ENCODE measurements at places on chromosomes 4 and X.
A peak's percentile ranks its signal among the peaks of the same experiment; 100 is the strongest.

DNA sequence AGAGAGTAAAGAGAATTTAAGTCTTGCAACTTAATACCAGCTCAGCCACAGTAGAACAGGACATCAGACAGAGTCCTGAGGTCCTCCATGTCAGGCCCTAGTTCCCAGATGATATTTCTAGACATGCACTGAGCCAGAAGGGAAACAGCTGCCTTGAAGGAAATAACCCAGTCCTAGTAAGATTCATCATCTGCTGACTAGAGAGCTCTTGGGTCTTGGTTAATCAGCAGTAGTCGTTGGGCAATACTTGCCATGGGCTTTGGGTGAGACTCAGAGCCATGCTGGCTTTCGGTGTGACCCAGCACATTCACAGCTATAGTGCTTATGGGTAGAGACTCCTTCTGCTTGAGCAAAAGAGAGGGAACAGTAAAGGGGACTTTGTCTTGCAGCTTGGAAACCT is 379.1 kb downstream of the AR start:
- DNase-seq = no peak

DNA sequence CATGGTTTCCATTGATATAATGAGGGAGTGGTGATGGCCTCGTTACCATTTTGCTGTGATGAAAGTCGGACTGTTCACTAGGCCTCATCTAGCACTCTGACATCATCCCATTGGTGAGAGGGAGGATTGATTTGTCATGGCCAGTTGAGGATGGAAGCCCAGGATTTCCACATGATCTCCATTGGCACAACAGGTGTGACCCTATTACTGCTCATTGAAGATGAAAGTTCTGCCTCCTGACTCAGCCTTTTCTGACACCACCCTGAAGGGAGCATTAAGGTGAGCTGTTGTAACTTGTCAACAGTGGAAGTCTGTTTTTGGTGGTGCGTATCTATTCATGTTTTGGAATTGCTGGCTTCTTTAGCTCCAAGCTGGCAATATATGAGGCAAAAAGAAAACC is 144.2 kb downstream of the PABPC4L start:
- DNase-seq = no peak

DNA sequence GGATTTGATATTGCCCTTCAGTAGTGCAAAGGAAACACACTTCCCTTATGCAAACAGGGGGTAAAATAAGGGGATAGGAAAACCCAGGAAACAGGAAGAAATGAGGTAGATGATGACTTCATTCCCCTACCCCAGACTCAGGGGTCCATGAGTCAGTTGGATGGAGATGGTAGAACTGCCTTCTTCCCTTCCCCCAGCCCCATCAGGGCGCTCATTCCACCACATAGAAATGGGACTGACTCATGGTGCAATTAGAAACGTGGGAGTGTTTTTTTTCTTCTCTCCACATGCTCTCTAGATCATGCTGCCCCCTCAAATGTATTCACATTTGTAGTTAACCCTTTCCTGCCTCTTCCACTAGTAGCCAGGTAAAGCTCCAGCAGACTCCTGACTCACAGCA is 23.1 kb upstream of the ARMCX2 start:
- DNase-seq = no peak

GRCh38 chr4:153153339-153153871 is 50.8 kb upstream of the TRIM2 start:
- peak; percentile 54 for DNase-seq

GRCh38 chr4:61300266-61300844 is 100.2 kb downstream of the ADGRL3 start:
- no peak for DNase-seq

DNA sequence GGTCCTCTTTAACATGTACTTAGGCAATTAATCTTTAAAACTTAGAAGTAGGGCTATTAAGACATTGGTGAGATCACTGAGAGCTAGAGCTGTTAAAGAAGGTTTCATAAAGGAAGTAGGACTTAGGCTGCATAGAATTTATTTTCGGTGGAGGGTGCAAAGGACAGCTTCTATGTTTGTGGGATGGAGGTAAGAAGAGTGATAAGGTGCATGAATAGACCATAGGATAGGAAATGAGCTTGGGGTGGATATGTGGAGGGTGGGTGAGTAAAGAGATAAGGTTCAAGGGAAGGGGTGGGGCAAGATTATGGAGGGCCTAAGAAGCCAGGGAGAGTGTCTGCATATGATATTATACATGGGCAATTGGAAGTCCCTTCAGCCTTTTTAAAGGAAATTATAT is 15.9 kb downstream of the RTL9 start:
- DNase-seq = no peak

- no peak for DNase-seq
Observed at GRCh38 chr4:87239821-87240220, 19.4 kb upstream of the KLHL8 start.

GRCh38 chr4:17577665-17578481 is 875 bp downstream of the LAP3 start:
- no peak for DNase-seq

DNA sequence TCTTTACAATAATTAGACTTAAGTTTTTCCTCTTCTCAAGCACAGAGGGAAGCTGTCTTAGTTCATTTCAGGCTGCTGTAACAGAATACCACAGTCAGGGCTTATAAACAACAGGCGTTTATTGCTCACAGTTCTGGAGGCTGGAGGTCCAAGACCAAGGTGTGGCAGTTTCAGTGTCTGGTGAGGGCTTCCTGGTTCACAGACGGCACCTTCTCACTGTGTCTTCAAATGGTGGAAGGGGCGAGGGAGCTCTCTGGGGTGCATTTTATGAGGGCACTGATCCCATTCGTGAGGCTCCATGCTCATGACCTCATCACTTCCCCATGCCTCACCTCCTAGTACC is 115.7 kb upstream of the MXRA5 start:
- DNase-seq = no peak

GRCh38 chrX:155070663-155070974 is 317 bp downstream of the CMC4 start:
- DNase-seq = no peak

- DNase-seq = no peak
Observed at GRCh38 chr4:123755655-123756054, 359.1 kb downstream of the SPRY1 start.

DNA sequence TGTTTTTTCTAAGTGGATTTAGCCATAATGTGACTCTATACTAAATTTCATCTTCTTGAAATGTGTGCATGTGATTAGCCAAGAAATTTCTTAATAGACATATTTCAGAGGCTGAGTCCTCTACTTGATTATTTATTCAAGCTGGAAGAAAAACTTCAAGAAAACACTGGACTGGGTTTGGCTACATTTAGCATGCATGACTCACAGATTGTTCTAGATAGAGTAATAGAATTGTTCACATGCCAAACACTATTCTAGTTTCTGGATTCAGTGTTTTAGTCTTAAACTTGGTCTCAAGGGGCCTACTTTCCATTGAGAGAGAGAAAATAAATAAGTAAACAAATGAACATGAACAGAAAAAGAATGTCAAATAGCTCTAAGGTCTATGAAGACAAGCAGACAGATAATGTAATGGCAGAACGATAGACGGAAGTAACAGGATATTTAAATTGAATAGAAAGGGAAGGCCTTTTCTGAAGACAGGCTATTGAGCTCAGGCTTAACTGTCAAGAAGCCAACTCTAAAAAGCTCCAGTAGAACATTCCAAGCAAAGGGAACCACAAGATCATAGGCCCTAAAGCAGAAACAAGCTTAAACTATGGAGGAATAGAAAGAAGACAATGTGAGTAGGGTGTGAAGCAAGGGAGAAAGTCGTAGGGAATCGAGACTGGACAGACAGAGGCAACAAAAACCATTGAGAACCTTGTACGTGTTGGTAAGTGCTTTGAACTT is 104.6 kb downstream of the TMEM144 start:
- DNase-seq = no peak

DNA sequence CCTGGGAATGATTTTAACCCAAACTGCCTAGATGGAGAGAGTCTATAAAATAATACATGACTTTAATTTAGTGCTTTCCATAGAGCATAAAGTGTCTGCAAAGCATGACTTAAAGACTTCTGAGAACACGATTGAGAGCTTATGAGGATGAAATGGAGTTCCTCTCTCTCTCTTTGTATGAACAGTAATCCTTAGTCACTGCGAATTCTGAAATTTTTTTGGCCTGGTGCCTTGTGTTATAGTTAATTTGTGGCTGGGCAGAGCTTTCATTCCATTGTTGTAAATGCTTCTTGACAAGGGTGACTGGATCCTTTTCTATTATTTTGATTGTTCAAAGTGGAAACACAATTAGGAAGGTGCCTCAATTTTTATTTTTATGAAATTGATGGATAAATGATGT is 179.5 kb downstream of the CEP135 start:
- DNase-seq = peak; percentile 5

DNA sequence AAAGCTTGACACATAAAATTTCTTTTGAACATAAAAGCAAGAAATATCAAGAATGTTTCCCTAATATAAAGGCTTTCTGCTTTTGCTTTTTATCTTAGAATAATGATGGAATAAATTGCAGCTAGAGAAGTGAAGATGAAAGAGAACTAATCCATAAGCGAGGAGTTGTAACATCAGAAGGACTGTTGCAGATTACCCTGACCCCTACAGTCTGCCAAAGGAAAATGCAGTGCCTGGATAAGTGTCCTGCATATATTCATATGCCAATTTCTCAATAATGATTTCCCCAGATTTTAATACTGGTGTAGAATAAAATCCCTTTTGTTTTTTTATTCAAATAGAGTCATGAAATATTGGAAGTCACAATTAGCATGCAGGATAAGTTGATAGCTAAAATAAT is 115.9 kb downstream of the MAGEC2 start:
- DNase-seq = peak; percentile 13
